CD4-positive, alpha-beta T cell treated with Interleukin-4 for 4 hours (primary cell): ENCODE measurements at places on chromosomes 6 and 20.

DNA sequence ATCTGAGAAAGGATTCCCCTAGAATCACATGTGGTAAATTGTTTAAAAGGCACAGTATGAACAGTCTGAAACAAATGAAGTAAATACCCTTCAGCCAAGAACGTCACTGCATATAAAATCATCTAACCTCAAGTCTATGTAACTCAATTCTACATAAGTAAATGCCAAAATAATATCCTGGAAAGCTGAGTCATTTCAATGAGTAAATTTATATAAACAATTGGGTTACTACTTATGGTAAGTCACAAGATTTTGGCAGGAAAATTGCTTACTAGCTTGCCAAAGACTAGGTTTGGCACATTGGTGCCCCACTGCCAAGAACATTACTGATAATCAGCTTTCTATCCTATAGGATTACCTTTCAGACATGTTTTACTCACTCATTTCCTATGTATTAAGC lies 8.4 kb downstream of the GMDS start:
- DNase-seq = no peak

DNA sequence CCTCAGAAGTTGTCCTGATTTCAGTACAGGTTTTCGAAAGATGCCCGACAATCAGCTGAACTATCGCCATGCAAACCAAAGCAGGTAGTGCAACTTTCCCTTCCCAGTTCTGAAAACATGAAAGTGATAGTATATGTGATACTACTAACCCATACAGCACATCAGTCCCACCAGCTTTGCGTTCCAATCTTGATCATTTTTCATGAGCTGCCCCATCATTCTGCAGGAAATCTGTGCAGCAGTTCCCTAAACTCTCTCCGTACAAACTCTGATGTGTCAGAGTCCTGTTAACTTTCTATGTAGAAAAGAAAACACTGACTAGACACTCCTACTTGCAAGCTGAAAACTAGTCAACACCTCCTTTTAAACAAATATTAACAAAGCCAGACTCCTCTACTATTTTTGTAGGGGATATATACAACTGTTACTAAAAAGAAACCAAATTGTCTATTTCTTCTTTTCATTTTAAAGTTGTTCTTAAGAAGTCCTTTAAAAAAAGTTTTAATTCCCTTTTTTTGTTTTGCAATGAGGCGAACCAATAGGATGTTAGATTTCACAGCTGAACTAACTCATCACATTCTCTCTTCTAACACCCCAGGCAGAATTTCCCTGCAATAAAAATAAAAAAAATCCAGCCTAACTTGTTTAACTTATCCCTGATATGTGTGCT lies 99.6 kb upstream of the DST start:
- no peak for DNase-seq

GRCh38 chr20:62925420-62926228 lies 681 bp downstream of the DIDO1 start:
- peak; percentile 36 for DNase-seq

DNA sequence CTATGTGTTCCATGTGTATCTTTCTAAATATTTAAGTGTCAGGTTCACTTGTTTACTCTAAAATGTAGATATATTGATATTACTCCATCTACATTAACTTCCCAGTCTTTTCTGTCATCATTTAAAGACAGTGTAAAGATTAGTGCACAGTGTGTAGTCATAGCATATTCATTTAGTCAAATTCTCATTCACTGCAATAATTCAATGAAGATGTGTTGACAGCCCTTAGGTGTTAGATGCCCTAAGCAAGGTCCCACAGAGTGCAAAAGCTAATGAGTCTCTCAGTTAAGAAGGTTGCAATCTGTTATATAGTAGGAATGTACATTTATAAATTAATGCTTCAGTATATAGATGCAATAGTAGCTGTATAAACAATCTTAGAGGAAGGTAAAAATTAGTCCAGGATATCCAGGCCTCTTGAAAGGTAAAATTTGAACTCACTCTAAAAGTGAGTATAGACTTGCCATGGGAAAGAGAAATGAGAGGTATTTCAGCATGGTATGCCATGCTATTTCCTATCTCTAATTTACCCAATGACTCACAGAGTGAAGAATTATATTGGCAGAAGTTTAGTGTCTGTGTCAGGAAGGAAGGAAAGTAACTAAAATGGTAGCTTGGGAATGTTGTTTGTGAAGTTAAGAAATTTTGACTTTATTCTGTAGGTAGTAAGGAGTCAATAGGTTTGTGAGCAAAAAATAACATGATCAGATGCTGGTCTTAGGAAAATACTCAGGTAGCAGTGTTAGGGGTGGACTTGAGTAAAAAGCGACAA lies 969.9 kb upstream of the CITED2 start:
- DNase-seq = no peak

- DNase-seq = no peak
Observed at GRCh38 chr6:89404512-89404911, 7.6 kb downstream of the RRAGD start.

DNA sequence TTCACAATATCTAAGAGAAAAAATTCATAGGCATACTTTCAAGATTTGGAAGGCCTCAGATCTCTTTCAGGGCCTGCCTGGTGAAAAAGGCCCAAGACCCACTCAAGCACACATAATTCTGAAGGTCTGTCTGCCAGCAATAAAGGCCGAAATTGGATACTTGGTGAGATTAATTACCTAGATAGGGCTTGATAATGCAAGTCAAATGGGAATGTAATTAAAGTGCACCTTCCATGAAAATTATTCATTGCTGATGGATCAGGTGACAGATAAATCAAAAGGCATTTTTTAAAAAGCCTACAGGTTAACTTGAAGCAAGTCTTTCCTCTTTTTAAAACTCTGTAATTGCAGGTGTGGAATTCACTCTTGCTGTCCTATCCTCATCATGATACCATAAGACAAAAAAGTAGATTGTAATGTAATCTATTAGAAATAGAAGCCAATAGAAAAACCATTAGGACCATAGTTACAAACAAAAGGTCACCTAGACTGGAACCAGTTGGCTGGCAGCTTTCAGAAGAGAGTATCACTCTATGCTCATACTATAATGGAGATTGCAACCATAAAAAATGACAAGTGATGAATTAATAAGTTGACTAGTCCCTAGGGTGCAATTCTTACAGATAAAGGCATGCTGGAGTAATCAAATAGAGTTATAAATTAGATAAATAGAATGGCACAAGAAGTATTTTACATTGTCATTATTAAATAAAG lies 77.3 kb downstream of the EPHA7 start:
- no peak for DNase-seq

DNA sequence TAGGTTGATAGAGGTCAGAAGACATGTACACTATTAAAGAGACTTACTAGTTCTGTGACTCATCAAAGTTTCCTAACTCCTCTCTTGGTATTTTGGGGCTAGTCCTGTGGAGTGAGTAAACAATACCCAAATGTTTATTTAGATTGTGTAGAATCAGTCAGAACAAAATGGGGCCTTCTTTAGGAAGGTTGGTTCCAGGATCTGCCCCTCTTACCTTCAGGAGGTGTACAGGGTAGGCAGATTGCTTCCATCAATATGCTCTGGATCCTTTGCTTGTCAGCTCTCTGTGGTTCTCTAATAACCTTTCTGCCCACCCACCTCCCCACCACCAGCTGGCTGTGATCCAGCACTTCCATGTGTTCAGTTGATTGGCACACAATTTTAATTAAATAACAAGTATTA lies 107.0 kb downstream of the POPDC3 start:
- DNase-seq = no peak

DNA sequence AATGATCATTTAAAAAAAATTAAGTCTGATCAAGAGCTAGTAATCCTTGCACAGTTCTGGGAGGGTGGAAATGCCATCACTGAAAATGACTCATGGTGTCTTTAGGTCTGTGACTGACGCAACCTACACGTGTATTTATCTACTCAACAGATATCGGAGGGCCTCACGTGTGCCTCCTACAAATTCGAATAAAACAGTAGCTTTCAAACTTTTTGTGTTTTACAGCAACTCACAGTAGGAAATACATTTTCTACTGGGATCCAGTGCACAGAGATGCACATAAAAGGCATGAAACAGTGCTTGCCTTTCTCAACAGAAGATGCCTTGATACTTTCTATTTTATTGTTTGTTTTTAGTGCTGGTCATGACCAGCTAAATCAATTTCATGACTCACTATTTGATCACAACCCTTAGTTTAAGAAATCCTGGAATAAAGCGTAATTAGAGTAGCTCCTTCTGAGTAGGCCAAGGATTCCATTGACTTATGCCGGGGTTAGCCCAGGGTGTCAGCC lies 210.0 kb upstream of the SNX9 start:
- no peak for DNase-seq

- DNase-seq = no peak
Observed at GRCh38 chr6:123448306-123448884, 188.4 kb downstream of the TRDN start.
